ENCODE measurements at places on chromosomes 7 and 10. TPM values are rescaled to one million over a fixed set of nuclear protein-coding genes. Genes with fewer than 3 reads are reported as not detected.
A peak's percentile ranks its signal among the peaks of the same experiment; 100 is the strongest.

- H3K27ac ChIP-seq, result no peak overlapping the region
- DNase-seq, result no peak
- H3K4me1 ChIP-seq, result no peaks in the 10 kb centered on the region
These were observed 335.6 kb upstream of the GLI3 start for GRCh38 chr7:42572561-42572960.

- H3K36me3 ChIP-seq, result peaks cover 34% of the 10 kb centered on the region
- no peaks in the 10 kb centered on the region for H3K27me3 ChIP-seq
These were observed 12.5 kb downstream of the STN1 start for GRCh38 chr10:103905441-103905840.

DNA sequence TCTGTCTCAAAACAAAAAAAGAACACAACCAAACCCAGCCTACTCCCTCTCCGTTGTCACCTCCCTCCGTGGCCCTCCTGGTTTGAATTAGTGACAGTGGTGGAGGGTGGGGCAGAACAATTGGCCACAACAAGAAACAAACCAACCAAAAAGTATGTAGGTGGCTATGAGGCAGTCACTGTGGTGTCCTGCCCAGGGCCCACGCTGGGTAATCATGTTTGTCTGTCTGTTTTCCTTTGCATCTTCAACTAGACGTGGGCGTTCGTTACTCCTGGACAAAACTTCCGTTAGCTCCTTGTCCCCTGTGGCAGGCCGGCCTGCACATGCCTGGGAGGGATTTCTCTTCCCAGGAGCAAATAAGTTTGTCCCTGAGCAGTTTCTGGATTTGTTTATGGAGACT lies 78.4 kb downstream of the XRCC2 start:
- no peaks in the 10 kb centered on the region for H3K36me3 ChIP-seq
- H3K4me1 ChIP-seq, result no peaks in the 10 kb centered on the region
- no peaks in the 10 kb centered on the region for H3K27me3 ChIP-seq
- H3K27ac ChIP-seq, result no peak overlapping the region

DNA sequence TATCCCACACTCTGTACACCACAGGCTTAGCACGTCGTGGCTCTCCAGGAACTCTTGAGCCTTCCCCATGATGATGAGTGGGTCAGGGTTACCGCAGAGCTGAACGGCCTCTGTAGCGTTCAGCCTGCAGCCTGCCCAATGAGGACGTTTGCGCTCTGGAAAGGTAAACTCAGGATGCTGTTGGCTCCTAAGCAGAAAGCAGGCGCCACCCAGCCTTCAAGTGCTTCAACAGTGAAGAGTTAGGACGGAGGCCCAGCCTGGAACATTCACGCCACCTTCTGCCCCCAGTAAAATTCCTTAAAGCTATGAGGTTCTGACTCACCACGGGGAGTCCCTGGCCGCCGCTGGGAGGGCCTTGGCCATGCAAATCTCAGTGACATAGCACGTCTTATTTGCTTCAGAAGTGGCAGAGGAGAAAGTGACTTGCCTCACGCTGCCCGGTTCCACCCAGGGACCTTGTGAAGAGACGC lies 161.5 kb upstream of the SH2B2 start:
- no peaks in the 10 kb centered on the region for H3K36me3 ChIP-seq
- no peaks in the 10 kb centered on the region for H3K27me3 ChIP-seq
- peaks cover 8% of the 10 kb centered on the region for H3K4me1 ChIP-seq
- no peak overlapping the region for H3K27ac ChIP-seq
- no peak for DNase-seq
- H3K4me3 ChIP-seq, result no peak overlapping the region

DNA sequence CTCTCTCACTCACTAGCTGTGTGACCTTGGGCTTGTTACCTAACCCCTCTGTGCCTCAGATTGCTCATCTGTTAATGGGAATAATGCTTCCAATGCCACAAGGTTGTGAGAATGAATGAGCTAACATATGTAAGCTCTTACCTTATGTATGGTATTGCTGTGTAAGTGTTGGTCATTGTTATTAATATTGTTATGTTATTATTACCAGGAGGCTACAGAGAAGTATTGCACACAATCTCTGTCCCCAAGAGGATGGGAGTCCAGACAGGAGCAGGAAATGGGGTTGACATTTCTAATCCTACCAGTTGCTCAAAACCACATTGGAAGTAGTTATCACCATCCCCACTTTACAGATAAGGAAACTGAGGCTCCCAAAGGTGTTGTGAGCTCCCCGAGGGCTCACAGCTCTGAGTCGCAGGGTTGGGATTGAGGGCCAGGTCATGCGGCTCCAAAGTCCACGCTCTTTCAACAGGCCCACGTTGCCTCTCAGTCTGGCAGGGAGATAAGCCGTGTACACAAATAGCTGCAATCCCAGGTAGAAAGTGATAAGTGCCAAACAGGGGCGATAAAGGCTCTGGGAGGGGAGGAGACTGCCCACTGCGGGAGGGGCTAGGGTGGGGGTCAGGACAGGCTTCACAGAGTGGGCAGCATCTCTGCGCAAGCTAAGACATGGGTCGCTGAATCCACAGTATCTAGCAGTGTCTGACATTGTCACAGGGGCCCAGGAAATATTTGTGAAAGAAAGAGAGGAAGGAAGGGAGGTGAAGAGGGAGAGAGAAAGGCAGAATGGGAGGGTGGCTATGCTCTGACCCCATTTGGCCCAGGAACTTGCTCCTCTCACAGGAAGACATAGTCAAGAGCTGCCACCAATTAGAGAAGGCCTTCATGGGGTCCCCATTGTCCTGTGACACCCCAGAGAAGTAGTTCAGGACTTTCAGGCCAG lies 9.6 kb upstream of the ZMIZ1 start:
- no peaks in the 10 kb centered on the region for H3K36me3 ChIP-seq
- peaks cover 11% of the 10 kb centered on the region for H3K4me1 ChIP-seq
- H3K27ac ChIP-seq, result no peak overlapping the region
- no peak overlapping the region for H3K4me3 ChIP-seq
- no peaks in the 10 kb centered on the region for H3K27me3 ChIP-seq

GRCh38 chr7:16023046-16023445 lies 336.6 kb upstream of the MEOX2 start:
- no peaks in the 10 kb centered on the region for H3K27me3 ChIP-seq
- no peak overlapping the region for H3K4me3 ChIP-seq
- H3K36me3 ChIP-seq, result no peaks in the 10 kb centered on the region

The FLNC gene
- not detected for total RNA-seq

GRCh38 chr7:105655500-105656380 lies 74.4 kb upstream of the EFCAB10 start:
- H3K27ac ChIP-seq, result no peak overlapping the region
- DNase-seq, result no peak
- H3K4me3 ChIP-seq, result no peak overlapping the region
- H3K27me3 ChIP-seq, result no peaks in the 10 kb centered on the region

GRCh38 chr7:2990949-2991470 lies 52.7 kb downstream of the CARD11 start:
- peaks cover 4% of the 10 kb centered on the region for H3K4me1 ChIP-seq
- no peak overlapping the region for H3K4me3 ChIP-seq
- H3K36me3 ChIP-seq, result peaks cover 68% of the 10 kb centered on the region
- no peak overlapping the region for H3K27ac ChIP-seq
- H3K27me3 ChIP-seq, result no peaks in the 10 kb centered on the region

- no peaks in the 10 kb centered on the region for H3K27me3 ChIP-seq
- DNase-seq, result no peak
- H3K4me3 ChIP-seq, result no peak overlapping the region
These were observed 65.1 kb downstream of the MGMT start for GRCh38 chr10:129531969-129532660.

- peaks cover 5% of the 10 kb centered on the region for H3K27me3 ChIP-seq
- no peak overlapping the region for H3K4me3 ChIP-seq
- no peaks in the 10 kb centered on the region for H3K36me3 ChIP-seq
- no peak for DNase-seq
- H3K27ac ChIP-seq, result no peak overlapping the region
- no peaks in the 10 kb centered on the region for H3K4me1 ChIP-seq
These were observed 252.1 kb downstream of the GLI3 start for GRCh38 chr7:41984888-41985287.

DNA sequence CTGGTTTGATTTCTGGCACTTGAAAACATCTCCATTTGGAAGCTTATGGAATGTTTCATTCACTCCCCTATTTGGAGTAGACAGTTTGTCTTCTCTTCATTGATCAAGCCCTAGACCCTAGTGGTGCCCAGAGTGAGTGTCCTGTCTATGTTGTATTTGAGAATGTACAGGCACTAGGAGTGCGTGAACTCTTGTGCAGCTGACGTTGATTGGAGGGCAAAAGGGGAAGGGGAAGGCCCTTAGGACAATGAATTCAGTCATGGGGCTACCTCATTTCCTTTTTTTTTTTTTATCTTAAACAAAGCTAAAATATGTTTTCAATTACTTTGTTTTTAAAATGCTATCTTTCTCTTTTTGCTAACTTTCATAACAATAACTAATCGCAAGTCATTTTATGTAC lies 66.5 kb downstream of the ADD3 start:
- H3K27ac ChIP-seq, result peak overlapping the region; percentile 73
- peaks cover 76% of the 10 kb centered on the region for H3K4me1 ChIP-seq
- DNase-seq, result no peak
- H3K4me3 ChIP-seq, result peak overlapping the region; percentile 26
- H3K36me3 ChIP-seq, result peaks cover 6% of the 10 kb centered on the region

The LRRC61 gene
- 17.2 TPM for total RNA-seq

The SFMBT2 gene
- 52.4 TPM for total RNA-seq

DNA sequence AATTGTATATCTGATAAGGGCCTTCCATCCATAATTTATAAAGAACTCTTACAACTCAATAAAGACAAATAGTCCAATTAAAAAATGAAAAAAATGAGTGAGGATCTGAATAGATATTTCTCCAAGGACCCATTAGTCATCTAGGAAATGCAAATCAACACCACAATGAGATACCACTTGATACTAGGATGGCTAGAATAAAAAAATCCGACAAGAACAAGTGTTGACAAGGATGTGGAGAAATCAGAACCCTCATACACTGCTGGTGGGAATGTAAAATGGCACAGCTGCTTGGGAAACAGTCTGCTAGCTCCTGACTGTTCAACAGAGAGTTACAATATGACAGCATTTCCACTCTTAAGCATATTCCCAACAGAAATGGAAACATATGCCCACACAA lies 24.6 kb downstream of the ALOX5 start:
- H3K36me3 ChIP-seq, result peaks cover 25% of the 10 kb centered on the region
- H3K4me1 ChIP-seq, result no peaks in the 10 kb centered on the region
- H3K27ac ChIP-seq, result no peak overlapping the region

DNA sequence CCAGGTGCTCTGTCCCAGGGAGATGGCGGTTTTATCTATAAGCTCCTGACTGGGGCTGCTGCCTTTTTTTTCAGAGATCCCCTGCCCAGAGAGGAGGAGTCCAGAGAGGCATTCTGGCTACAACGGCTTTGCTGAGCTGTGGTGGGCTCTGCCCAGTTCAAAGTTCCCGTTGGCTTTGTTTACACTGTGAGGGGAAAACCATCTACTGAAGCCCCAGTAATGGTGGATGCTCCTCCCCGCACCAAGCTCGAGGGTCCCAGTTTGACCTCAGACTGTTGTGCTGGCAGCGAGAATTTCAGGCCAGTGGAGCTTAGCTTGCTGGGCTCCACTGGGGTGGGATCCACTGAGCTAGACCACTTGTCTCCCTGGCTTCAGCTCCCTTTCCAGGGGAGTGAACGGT lies 16.4 kb upstream of the SLC26A5 start:
- no peaks in the 10 kb centered on the region for H3K36me3 ChIP-seq
- no peaks in the 10 kb centered on the region for H3K4me1 ChIP-seq
- H3K27me3 ChIP-seq, result peaks cover 17% of the 10 kb centered on the region
- H3K27ac ChIP-seq, result no peak overlapping the region
- DNase-seq, result no peak
- H3K4me3 ChIP-seq, result no peak overlapping the region

- H3K4me3 ChIP-seq, result peak within 1 kb of the TSS; percentile 89
- no peaks in the 10 kb centered on the region for H3K27me3 ChIP-seq
These were observed at the start of gene C10orf67 for GRCh38 chr10:23344241-23344841. TSS of gene C10orf67 (minus strand) at chr10:23344797. CDS start at chr10:23344774, 23 bp downstream.

DNA sequence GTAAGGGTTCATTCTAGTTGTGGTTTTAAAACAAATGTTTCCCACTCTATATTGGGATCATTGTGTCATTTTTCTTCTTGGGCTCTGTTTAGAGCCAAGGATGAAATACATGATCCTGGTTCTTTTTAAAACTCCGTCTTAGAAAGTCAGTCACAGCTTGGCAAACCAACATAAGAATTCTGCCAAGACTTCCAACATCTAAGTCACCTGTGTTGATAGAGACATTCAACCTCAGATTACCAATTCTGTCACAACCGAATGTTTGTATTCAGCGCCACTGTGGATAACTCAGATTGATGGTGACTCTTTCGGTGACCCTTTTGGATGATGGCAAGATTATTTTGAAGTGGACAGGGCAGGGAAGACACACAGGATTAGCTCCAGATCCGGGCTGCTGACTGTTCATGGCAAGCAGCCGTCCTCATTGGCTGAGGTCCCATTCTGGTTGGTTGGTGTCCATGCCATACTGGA lies 255.4 kb downstream of the ARHGAP21 start:
- H3K4me3 ChIP-seq, result no peak overlapping the region
- peaks cover 7% of the 10 kb centered on the region for H3K27me3 ChIP-seq
- H3K27ac ChIP-seq, result no peak overlapping the region

The ARPC1B gene
- total RNA-seq, result 318 TPM

DNA sequence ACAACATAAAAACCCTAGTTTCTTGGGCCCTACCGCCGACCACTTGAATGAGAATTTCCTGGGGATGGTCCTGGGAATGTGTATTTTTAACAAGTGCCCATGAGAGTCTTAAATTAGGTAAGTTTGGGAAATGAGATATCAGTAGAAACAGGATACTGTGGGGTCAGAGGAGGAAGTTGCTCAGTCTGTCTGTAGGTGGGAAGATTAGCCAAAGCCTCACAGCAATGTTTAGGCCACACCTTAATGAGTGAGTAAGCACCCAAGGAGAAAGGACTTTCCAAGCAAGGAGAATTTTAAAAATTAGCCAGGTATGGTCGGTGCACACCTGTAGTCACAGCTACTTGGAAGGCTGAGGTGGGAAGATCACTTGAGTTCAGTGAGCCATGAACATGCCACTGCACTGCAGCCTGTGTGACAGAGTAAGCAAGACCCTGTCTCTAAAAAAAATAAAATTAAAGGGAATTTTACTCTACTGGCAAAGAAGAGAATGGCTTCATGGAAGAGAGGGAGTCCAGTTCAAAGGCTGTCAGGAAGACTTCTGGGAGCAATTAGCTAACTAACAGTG lies 31.9 kb downstream of the PAPSS2 start:
- no peaks in the 10 kb centered on the region for H3K36me3 ChIP-seq
- no peak for DNase-seq
- H3K4me3 ChIP-seq, result no peak overlapping the region
- H3K4me1 ChIP-seq, result no peaks in the 10 kb centered on the region
